Fibroblast of skin of scalp (primary cell): ENCODE measurements at places on chromosomes 7 and 10.

DNA sequence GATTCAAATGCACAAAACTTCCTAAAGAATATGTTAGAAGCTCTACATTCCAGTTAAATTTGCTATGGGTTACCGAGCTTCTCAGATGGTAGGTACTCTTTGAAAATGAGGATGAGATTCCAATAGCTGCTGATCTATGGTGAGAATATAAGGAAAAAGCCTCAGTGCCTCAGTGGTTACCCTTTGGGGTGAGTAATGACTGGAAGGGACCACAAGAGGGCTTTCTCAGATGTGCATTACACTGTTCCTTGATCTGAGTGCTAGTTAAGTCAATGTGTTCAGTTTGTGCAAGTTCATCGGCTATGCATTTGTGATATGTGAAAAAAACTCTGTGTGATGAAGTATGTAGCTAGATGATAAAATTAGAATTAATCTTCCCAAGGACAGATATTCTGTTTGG is 3.5 kb downstream of the NRCAM start:
- DNase-seq = peak; percentile 31

DNA sequence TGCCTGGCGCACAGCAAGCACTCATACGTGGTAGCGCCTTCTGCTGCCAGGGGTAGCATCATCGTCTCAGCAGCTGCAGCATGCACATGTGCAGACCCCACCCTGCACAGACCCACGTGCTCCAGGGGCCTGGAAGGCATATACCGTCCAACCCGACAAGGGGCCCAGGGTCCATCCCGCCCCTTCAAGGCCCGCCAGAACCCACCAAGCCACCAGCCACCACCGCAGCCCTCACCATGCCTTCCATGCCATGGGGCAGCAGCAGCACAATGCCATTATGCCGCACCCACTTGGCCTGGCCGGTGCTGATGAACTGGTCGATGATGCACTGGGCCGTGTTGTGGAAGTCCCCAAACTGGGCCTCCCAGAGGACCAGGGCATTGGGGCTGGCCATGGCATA is 22.7 kb downstream of the OGDHL start:
- DNase-seq = no peak

DNA sequence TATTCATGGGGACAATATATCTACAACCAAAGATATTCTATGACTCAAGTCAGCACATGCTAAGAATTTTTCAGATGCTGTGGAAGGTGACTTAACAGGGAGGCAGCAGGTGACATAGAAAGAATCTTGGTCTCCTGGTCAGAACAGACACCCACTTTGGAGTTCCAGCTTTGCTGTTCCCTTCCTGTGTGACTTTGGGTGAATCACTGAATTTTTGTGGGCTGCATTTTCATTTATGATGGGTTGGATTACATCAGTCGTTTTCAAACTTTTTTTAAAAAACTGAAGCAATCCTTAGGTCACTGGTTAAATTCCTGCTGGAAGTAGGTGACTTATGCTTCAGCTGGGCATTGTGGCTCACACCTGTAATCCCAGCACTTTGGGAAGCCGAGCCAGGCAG is 24.9 kb downstream of the RGR start:
- peak; percentile 89 for DNase-seq

DNA sequence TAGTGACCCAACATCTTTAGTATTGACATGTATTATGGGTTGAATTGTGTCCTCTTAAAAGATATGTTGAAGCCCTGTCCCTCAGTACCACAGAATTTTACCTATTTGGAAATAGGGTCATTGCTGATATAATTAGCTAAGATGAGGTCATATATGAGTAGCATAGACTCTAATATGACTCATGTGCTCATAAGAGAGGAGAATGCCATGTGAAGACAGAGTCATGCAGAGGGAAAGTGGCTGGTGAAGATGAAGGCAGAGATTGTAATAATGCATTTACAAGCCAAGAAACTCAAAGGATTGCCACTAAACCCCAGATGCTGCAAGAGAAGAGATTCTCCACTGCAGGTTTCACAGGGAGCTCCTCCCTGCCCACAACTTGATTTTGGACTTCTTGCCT is 496.4 kb downstream of the KIF20B start:
- DNase-seq = peak; percentile 38

DNA sequence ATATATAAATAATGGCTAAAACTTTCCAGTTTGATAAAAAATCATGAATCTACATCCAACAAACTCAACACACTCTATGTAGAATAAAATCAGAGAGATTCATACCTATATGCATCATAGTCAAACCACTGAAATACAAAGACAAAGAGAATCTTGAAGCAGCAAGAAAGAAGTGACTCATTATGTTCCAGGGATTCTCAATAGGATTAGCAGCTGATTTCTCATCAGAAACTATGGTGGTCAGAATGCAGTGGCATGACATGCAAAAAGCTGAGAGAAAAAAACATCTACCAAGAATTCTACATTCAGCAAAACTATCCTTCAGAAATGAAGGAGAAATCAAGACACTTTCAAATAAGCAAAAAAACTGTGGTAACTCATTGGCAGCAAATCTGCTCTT is 187.4 kb downstream of the RNLS start:
- DNase-seq = no peak

DNA sequence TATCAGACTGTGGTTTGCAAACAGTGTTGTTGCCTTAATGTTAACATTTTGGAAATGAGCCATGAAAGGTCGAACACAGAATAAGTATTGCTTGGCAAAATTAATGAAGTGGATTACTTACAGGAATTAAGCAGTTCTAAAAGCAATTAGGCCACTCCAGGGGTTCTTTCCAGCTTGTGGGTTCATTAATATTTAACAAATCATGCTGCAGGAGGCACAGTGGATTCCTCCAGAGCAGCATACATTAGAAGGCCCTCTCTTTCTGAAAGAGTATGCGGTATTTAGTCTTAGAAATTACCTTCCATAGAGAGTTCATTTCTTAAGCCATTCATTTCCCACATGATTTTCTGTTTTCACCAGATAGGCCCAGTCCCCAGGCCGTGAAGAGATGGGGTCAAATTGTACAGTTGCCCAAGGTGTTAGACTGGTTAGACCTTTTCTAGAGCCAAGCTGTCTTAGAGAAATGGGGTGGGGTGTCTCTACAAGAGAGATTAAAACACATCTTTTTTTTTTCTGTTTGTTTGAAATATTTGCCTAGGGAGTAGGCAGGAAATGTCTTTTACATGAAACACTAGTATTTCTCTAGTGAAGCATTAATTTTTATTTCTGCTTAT is 40.0 kb upstream of the AGR3 start:
- DNase-seq = peak; percentile 45
